Gastrocnemius medialis (tissue), 4 donors: ENCODE measurements at places on chromosomes 3 and 15. TPM values are rescaled to one million over a fixed set of nuclear protein-coding genes. Genes with fewer than 3 reads are reported as not detected.

NLGN1 gene
- total RNA-seq, result 1.0 TPM

ARGFX gene
- total RNA-seq, result not detected

HHLA2 gene
- 0.49 TPM for total RNA-seq

CCR1 gene
- total RNA-seq, result 2.3 TPM

FBXL22 gene
- 0.36 TPM for total RNA-seq

C3orf62 gene
- total RNA-seq, result 1.8 TPM

TRPC1 gene
- 1.4 TPM for total RNA-seq

FGD5 gene
- total RNA-seq, result 5.0 TPM

SERINC4 gene
- total RNA-seq, result 0.18 TPM

AMIGO3 gene
- 0.10 TPM for total RNA-seq

METTL6 gene
- total RNA-seq, result 7.8 TPM

PLSCR4 gene
- 6.3 TPM for total RNA-seq
